ENCODE measurements at places on chromosomes 5 and 9. TPM values are rescaled to one million over a fixed set of nuclear protein-coding genes. Genes with fewer than 3 reads are reported as not detected.

ENTPD2 gene
- total RNA-seq = not detected

SCGB3A2 gene
- total RNA-seq = not detected

RNF224 gene
- total RNA-seq = 0.07 TPM

SCGB3A1 gene
- not detected for total RNA-seq

ARHGEF39 gene
- 0.26 TPM for total RNA-seq

STXBP1 gene
- 46.2 TPM for total RNA-seq

S1PR3 gene
- 9.9 TPM for total RNA-seq

PDE6A gene
- not detected for total RNA-seq

FAM169A gene
- 0.13 TPM for total RNA-seq

BAAT gene
- total RNA-seq = 0.07 TPM

GRM6 gene
- not detected for total RNA-seq

GPRIN1 gene
- 2.9 TPM for total RNA-seq

SHB gene
- 37.4 TPM for total RNA-seq

RIC1 gene
- 40.3 TPM for total RNA-seq

SAXO1 gene
- under 0.01 TPM for total RNA-seq

C5orf46 gene
- 12.3 TPM for total RNA-seq

TMOD1 gene
- total RNA-seq = 0.69 TPM

EDIL3 gene
- total RNA-seq = 324 TPM

RICTOR gene
- total RNA-seq = 40.2 TPM

KIF24 gene
- total RNA-seq = 1.2 TPM

LCN9 gene
- total RNA-seq = not detected

ZNF658 gene
- total RNA-seq = 4.0 TPM

ADAMTSL1 gene
- 128 TPM for total RNA-seq

FOXD1 gene
- total RNA-seq = 6.8 TPM

EQTN gene
- not detected for total RNA-seq

SEMA4D gene
- total RNA-seq = 0.78 TPM

GABRG2 gene
- not detected for total RNA-seq

C9orf50 gene
- total RNA-seq = 0.26 TPM

PCDHA1 gene
- total RNA-seq = not detected

LRRC19 gene
- total RNA-seq = not detected

CSF1R gene
- total RNA-seq = 0.69 TPM

BRINP1 gene
- total RNA-seq = 8.9 TPM

ANKRD20A1 gene
- not detected for total RNA-seq

LCN10 gene
- total RNA-seq = 0.33 TPM

FCN2 gene
- total RNA-seq = not detected

TUBB4B gene
- 145 TPM for total RNA-seq

PCDHB15 gene
- 0.91 TPM for total RNA-seq

GARIN3 gene
- not detected for total RNA-seq

CKMT2 gene
- 15.1 TPM for total RNA-seq

ADAM19 gene
- total RNA-seq = 24.6 TPM

CCDC152 gene
- 0.26 TPM for total RNA-seq

PCDHB16 gene
- total RNA-seq = 0.50 TPM

IGFBPL1 gene
- total RNA-seq = 0.20 TPM

OTP gene
- total RNA-seq = not detected

FGFR4 gene
- 0.65 TPM for total RNA-seq

CA9 gene
- total RNA-seq = 181 TPM

SH2D3C gene
- total RNA-seq = 2.2 TPM

ADGRD2 gene
- not detected for total RNA-seq
